Activated CD4-positive, alpha-beta memory T cell treated with anti-CD3 and anti-CD28 coated beads, Interleukin-2, amount 10 ng/mL, durations not matched to agents 7 days and 5 days (primary cell): ENCODE measurements at places on chromosomes 2 and 18. TPM values are rescaled to one million over a fixed set of nuclear protein-coding genes. Genes with fewer than 3 reads are reported as not detected.

The NEMP2 gene
- total RNA-seq: 18.9 TPM

The PDE1A gene
- not detected for total RNA-seq

The ANKRD29 gene
- not detected for total RNA-seq

- no peak for DNase-seq
- no peaks in the 10 kb centered on the region for H3K36me3 ChIP-seq
- no peak overlapping the region for H3K27ac ChIP-seq
- no peaks in the 10 kb centered on the region for H3K27me3 ChIP-seq
- no peak overlapping the region for H3K4me3 ChIP-seq
- no peaks in the 10 kb centered on the region for H3K4me1 ChIP-seq
These were observed 582.4 kb upstream of the RAB6C start for GRCh38 chr2:129396980-129397599.

DNA sequence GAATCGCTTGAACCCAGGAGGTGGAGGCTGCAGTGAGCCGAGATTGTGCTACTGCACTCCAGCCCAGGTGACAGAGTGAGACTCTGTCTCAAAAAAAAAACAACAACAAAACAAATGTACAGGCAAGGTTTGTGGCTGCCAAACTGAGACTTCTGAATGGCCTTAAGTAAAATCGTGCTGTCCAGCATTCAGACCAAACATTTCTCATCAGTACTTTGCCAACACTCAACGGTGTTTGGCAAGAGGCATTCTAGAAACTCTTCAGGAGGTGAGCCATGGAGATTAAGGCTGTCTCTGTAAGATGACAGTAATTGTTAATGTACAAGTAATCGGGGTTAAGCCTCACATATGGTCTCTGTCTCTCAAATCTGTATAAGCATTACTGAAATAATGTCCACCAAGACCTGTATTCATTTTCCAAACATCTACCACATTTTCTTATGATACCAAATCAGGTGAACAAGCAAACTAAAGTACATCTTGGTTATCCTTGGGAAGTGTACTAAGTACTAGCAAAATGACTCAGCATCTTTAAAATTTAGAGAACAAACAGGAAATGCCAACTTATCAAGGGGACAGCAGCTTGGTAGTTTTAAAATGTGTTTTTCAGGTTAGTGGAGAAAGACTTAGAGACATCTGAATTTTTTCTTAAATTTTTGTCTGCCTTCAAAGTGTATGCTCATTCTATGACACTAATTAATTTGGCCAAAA is 29.3 kb downstream of the SERPINE2 start:
- peaks cover 11% of the 10 kb centered on the region for H3K4me1 ChIP-seq
- H3K36me3 ChIP-seq: peaks cover 2% of the 10 kb centered on the region
- peaks cover 2% of the 10 kb centered on the region for H3K27me3 ChIP-seq
- no peak for DNase-seq
- H3K4me3 ChIP-seq: no peak overlapping the region
- H3K27ac ChIP-seq: no peak overlapping the region

DNA sequence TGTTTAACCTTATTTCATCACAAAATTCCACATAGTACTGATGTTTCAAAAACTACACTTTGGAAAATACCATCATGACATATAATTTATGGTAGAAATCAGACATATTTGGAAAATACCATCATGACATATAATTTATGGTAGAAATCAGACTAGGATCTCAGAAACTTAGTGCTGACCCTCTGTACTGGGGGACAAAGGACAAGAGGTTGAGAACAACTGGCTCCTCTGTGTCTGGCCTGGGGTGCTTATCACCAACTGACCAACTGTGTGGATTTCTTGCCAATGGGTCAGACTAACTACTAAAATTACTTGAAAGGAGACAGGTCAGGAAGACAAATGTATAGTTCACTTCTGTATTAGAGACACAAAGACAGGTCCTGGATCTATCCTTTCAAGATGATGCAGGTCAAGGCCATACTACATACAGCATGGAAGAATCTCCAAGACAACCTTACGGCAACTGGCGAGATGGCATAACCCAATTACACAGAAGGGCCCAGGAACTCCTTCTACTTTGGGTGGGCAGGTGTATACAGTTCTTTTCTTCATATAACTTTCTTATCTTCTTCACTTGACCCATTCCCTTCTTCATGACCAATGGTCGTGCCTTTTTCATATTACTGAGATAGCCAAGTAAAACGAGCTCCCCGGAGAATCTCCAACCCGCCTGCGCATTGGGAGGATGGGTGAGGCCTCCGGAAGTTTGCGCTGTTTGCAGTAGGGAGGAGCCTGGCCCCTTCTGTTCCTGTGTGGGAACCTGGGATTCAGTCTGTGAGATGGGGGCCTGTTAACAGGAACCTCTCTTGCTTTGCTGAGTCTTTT is 290.5 kb downstream of the AGPS start:
- H3K27ac ChIP-seq: no peak overlapping the region
- no peak overlapping the region for H3K4me3 ChIP-seq
- H3K4me1 ChIP-seq: no peaks in the 10 kb centered on the region
- no peak for DNase-seq
- H3K36me3 ChIP-seq: no peaks in the 10 kb centered on the region

- H3K4me3 ChIP-seq: no peak overlapping the region
- H3K27ac ChIP-seq: no peak overlapping the region
- H3K27me3 ChIP-seq: no peaks in the 10 kb centered on the region
- H3K36me3 ChIP-seq: no peaks in the 10 kb centered on the region
- no peak for DNase-seq
These were observed 176.9 kb upstream of the FN1 start for GRCh38 chr2:215612786-215613185.

DNA sequence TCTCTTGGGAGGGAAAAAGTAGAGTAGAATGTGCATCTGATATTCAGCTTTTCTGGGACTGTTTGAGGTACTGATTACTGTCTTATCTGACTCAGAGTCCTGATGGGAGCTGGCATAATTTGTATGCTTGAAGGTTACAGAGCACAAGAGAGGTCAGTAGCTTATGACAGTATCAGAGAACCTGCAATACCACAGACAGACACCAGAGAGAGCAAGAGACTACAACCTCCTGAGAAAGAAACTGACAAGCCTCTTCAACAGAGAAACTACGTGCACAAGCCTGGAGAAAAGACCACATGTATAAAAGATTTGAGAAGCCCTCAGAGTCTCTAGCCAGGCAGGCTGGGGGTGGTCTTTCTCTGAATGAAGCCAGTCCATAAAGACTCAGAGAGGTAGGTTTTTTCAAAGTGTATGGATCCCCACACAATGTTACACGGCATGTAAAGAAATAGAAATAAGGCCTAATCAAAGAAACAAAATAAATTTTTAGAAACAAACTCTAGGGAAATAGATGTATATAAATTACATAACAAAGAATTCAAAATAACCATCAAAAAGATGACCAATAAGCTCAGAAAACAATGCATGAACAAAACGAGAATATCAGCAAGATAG is 568.3 kb downstream of the LRRTM4 start:
- H3K4me1 ChIP-seq: no peaks in the 10 kb centered on the region
- no peak overlapping the region for H3K27ac ChIP-seq
- no peaks in the 10 kb centered on the region for H3K36me3 ChIP-seq
- DNase-seq: no peak
- H3K4me3 ChIP-seq: no peak overlapping the region

GRCh38 chr2:177665328-177665727 is 272.8 kb downstream of the AGPS start:
- H3K27me3 ChIP-seq: peaks cover 4% of the 10 kb centered on the region
- no peak for DNase-seq
- peaks cover 7% of the 10 kb centered on the region for H3K4me1 ChIP-seq
- no peak overlapping the region for H3K27ac ChIP-seq

DNA sequence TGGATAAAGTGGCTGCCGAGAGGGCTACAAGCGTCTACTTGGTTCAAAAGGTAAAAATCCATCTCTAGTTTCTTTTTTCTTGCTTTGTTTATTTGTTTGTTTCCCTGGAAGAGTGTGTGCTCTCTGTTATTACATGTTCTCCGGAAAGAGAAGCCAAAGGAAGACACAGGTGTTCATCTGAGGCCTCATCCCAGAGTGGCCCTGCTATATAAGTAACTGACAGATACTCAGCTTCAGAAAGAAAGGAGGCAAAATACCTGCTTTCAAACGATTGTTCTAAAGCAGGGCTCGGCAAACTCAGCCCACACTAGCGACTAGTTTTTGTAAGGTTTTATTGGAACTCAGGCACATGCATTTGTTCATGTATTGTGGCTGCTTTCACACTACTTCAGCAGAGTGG is 140.0 kb upstream of the ALPP start:
- H3K4me1 ChIP-seq: peaks cover 21% of the 10 kb centered on the region
- H3K36me3 ChIP-seq: peaks cover 5% of the 10 kb centered on the region
- DNase-seq: no peak
- H3K4me3 ChIP-seq: no peak overlapping the region
- H3K27ac ChIP-seq: no peak overlapping the region

- H3K4me1 ChIP-seq: no peaks in the 10 kb centered on the region
- H3K4me3 ChIP-seq: no peak overlapping the region
- H3K36me3 ChIP-seq: no peaks in the 10 kb centered on the region
These were observed 92.2 kb upstream of the ASAP2 start for GRCh38 chr2:9114458-9114857.

GRCh38 chr2:67846370-67847070 is 216.3 kb downstream of the C1D start:
- DNase-seq: peak; percentile 20
- H3K4me3 ChIP-seq: no peak overlapping the region
- H3K4me1 ChIP-seq: no peaks in the 10 kb centered on the region
- H3K27me3 ChIP-seq: peaks cover 1% of the 10 kb centered on the region
- H3K36me3 ChIP-seq: no peaks in the 10 kb centered on the region

DNA sequence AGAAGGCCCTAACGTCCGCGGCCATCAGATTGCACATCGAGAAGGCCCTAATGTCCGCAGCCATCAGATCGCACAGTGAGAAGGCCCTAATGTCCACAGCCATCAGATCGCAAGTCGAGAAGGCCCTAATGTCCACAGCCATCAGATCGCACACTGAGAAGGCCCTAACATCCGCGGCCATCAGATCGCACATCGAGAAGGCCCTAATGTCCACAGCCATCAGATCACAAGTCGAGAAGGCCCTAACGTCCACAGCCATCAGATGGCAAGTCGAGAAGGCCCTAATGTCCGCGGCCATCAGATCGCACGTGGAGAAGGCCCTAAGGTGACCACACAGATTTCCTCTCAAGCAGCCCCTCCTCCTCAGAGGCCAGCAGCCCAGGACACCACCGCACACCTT is 193.2 kb upstream of the PXDN start:
- no peaks in the 10 kb centered on the region for H3K36me3 ChIP-seq

DNA sequence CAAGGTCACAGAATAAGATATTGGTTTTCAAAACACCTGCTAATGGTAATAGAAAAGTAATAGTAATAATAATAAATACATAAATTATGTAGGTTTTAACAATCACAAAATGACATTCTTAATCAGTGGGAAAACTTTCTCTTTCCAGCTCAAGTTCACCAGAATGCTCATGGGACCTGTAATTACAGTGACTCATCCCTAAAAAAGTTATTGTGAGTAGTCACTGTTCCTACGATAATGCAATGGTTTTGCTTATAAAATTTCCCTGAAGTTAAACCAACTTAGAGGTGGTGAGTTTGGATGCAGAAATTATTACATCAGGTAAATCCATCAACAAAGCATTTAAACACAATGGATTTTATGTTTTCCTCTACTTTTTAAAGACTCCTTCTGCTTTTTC is 502.3 kb downstream of the PID1 start:
- H3K27me3 ChIP-seq: no peaks in the 10 kb centered on the region
- H3K4me3 ChIP-seq: no peak overlapping the region
- no peaks in the 10 kb centered on the region for H3K36me3 ChIP-seq
- no peak for DNase-seq
